ENCODE measurements at places on chromosomes 1 and 21.
A peak's percentile ranks its signal among the peaks of the same experiment; 100 is the strongest.

- DNase-seq, result no peak
Measured at GRCh38 chr1:37147392-37147831, 113.1 kb upstream of the GRIK3 start.

DNA sequence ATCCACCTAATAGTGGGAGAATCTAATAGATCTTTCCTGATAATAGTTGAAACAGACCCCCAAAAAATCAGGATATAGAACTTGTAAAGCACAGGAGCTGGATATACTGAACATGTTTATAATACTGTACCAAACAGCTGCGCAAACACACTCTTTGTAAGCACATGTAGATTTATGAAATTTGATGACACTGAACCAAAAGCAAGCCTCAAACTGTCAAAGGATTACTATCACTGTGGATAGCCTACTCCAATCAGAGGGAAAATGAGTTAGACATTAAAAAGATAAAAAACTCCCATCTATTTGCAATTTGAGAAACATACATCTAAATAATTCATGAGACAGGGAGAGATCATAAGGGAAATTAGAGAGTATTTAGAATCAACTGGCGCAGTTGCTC, 26.1 kb downstream of the RCAN3 start:
- DNase-seq, result peak; percentile 86

DNA sequence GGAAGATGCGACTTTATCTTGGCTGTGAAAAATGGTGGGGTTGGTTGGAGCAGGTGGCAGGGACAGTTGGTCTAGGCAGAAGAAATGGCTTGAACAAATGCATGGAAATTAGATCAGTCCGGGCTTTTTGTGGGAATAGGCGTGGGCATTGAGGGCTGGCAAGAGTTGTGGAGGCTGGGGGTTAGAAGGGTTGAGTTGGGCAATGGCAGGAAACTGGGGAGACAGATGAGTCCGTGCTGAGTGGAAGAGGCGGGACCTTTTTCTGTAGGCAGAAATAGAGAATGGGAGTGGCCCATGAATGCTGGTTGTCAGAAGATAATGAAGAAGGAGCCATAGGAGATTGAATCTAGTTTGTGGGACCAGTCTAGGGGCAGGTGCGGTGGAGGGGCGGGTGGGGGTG, 6.9 kb downstream of the PDPN start:
- DNase-seq, result no peak

GRCh38 chr1:18955131-18955440, 1.4 kb downstream of the IFFO2 start:
- DNase-seq, result no peak

GRCh38 chr1:81165963-81166362, 634.8 kb upstream of the ADGRL2 start:
- DNase-seq, result no peak

DNA sequence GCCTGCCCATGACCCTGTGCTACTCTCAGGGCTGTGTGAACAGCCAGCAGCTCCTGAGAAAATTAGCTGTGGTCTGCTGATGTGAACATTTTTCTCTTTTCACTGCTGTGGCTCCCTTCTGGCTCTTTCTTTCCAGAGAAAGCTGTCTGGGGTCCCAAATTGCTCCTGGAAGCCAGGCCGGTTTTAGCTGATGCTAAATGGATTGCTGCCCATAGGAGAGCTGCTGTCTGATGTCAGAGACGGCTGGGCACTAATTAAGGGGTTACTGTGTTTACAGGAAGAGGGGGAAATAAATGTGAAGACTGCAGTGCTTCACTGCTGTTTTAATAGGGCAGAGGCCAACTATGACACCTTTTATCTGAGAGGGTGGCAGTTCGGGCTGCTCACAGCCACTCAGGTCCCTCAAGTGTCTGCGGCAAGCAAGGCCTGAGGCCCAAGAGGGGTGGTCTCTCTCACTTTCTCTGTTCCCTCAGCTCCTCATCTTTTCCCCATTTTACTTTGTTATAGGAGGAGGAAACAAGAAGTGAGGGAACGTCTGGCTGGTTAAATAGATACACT, 106.0 kb upstream of the GNG12 start:
- DNase-seq, result no peak

DNA sequence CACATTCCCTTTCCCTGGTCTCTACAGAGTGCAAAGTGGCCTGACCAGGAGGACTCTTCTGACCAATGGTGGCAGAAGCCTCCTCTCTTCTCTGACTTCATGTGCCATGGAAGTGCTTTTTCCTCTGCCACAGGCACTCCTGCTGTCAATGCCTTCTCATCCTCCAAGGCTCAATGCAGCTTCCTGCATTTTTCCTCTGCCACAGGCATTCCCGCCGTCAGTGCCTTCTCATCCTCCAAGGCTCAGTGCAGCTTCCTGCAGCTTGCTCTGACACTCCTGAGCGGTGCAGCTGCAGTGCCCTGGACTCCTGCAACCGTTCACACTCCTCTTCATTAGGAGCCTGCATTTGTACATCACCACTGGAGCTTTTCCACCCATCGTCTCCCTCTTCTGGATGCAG, 4.7 kb upstream of the ADARB1 start:
- no peak for DNase-seq

- no peak for DNase-seq
Measured at GRCh38 chr1:183842795-183843144, 37.9 kb downstream of the RGL1 start.

DNA sequence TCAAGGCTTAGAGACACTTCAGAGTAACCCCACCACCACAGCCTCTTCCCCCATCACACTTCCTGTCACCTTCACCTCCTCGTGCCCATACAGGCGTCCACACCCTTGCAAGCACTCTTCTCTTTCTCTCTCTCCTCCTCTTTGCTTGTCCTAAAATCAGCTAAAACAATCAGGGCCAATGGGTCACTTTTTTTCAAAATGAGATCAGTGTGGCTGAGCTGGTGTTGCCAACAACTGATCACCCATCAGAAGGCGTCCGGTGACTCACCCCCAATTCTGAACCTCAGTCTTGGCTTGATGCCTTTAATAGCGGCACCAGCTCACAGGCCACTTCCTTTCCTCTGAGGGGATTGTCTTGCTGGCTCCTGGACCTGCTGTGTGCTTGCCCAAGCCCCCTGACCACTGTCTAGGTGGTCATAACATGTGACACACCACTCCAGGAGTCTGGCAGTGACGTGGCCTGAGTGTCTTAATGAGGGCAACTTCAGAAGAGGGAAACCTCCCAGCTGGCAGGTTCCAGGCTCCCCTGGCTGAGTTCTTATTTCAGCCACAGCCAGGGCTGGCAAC, 1.6 kb downstream of the DRAXIN start:
- DNase-seq, result peak; percentile 43

DNA sequence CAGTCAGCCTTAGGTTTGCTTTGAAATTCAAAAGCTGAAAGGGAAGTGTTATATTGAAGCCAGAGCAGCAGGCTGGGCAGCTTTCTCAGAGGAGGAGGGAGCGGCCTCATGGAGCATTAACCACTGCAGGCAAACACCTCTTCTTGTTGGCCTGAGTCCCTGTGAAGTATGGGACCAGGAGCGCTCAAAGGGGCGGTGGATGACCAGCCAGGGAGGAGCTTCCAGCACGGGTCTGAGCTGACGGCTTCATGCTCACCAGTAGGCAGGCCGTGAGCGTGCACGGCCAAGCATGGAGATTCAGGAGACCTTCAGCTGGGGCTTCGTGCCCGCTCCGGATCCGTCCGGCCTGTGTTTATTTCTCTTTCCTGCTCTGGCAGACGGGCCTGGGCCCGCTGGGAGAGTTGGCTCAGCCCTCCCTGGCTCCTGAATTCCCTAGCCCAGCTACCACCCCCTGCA, 245.2 kb downstream of the TRABD2B start:
- no peak for DNase-seq

DNA sequence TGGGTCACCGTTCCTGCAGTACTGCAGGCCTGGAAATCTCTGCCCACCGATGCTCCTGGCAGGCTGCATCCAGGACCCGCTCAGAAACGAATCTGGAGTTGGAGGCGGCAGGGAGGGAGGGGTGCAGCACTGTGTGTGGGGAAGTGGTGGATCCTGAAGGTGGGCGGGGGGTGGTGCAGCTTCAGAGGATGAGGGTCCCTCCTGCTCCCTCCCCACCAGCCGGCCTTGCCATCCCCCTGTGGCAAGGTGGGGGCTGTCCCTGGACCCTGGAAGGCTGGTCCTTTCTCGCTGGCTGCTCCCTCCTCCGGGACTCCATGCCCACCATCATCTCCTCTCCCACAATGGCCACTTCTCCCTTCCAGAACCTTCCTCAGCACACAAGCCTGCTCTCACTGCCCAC, 60.4 kb downstream of the B3GALT5 start:
- no peak for DNase-seq

DNA sequence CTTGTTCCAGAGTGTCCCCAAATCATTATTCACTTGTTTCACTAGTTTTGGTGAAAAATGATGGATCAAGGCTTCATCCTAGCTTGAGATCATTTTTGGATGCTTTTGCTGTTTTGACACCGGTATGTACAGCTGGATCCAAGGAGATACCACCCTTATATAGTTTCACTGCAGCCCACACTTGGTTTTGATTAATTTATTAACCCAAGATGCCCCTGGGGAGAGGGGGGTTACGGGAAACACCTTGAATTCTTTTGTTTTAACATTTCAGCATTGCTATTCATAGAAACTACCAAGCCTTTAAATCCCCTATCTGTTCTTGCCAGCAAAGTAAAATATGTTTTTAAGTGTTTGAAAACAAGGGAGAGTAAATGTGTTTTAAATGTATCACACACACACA, 457.7 kb upstream of the RUNX1 start:
- DNase-seq, result no peak

DNA sequence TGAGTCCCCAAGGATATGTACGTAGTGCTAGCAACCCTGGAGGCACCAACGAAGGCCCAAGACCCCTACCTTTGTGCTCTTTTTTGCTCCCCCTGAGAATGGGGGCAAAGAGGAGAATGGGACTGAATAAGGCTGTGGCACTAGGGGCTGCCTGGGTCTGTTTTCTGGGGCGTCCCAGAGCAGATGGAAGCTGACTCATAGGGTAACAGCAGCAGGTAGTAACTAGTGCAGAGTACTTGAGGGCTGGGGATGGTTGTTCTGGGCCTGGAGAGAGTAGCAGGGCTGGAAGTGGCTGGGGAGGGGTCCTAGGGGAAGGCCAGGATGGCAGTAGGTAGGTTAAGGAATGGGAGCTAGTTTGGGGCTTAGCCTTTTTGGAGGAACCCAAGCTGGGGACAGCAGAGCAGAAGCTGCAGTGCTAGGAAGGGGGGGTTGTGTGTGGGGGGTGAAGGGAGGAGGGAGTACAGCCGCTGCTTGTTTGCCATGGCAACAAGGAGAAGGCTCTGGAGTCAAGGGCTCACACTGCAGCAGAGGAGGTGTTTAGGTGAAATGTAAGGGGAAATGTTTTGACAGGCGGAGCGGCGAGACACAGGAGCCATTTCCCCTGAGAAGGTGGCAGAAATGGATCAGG, 1.8 kb downstream of the NCDN start:
- peak; percentile 61 for DNase-seq

- no peak for DNase-seq
Measured at GRCh38 chr1:42381280-42381673, 685 bp downstream of the RIMKLA start.

DNA sequence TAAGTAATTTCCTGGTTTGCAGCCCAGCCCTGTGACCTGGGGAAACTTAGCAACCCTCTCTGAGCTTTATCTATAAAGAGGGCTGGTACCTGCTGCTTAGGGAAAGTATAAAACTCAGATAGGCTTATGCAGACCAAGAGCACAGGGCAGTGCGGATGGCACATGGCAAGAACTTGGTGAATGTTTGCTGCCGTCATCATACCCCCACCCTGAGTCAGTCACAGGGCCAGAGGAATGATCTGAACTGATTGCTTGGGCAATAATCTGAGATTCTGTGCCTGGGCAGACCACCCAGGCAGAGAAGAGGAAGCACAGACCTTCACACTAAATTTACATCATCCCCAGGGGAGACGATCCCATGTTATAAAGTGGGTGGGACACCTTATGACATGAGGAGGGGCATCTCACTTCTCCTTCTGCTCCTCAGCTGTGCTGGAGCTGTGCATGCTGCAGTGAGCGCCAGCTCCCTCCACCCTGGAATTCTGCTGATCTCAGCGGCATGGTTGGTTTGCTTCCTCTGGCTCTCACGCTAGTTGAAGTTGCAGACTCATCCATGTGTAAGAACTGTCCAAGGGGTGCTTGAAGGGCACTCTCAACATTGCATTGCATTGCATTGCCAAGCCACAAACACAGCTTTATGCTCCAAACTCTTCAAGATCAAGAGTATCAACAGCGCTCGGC, 197.1 kb downstream of the AJAP1 start:
- no peak for DNase-seq

DNA sequence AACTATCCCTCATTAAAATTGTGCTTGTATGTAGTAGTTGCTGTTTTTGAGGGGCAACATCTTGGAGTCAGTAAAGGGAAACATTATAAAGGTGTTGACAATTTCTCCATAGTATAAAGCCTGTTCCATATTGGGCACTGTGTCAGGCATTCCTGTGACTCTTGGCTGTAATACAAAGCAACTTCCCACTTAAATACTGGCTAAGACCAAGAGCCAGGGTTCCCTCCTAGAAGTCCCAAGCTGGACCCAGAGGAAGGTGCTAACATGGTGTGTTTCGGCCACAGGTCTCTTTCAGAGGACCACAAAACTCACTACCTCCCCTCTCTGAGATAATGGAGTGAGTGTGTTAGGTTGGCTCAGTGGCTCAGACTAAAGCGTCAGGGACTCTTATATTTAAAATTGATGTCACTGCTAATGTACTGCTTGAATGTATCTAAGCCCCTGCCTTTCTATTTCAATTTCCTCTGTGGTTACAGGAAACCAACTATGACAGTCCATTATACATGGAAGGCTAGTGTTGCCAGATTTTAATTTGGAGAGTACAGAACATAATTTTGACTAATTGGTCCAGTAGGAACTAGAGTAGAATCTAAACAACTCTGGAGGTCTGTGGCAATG, 74.7 kb upstream of the RGL1 start:
- DNase-seq, result no peak

DNA sequence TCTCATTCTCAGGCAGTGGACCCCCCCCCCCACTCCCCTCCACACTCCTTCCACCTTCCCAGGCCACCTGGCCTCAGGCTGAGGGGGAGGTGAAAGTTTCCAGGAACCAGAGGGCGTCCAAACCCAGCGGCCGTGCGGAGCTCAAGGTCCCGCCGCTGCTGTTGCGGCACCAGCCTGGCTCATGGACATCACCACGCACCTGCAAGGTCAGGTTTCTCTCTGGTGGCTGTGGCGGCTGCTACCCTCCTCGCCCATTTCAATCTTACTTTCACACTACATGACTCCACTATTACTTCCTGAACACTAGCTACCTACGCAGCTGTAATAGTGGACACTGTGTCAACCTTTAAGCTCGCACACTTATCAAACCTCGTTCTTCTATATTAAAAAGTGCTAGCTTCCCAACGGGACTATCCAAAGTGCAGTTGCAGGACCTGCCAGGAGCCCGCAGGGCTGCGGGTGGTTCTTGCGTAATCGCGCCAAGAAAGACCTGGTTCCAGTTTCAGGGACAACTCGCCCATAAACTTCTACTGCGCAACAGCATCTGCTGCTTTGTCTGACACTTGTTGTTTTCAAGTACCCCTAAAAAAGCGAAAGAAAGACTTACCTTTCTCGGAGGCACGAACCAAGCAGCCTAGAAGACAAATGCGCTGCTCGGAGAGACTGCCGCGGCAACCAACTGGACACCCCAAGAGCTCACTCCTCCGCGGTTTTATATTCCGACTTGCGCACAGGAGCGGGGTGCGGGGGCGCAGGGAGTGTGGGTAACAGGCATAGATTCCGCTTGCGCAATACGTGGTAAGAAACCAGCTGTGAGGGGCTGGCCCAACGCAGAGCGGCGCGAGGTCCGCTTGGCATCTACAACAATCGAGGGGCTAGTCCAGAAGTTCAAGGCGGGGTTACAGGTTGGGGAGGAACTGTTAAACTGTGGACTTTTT, at the start of gene DIRAS3:
DIRAS3 (minus strand) TSS at position 687 of the 938 bp plus-strand sequence. CDS start 3,330 bp downstream, outside the sequence.
- DNase-seq, result no peak
